Panc1 (cell line): ENCODE measurements at places on chromosomes 4 and X. TPM values are rescaled to one million over a fixed set of nuclear protein-coding genes. Genes with fewer than 3 reads are reported as not detected.

Gene ANXA10
- not detected for total RNA-seq

Gene PRSS12
- 0.23 TPM for total RNA-seq

- H3K27me3 ChIP-seq = no peaks in the 10 kb centered on the region
- no peaks in the 10 kb centered on the region for H3K36me3 ChIP-seq
These were observed 136.4 kb downstream of the ADGRL3 start for GRCh38 chr4:61336488-61336887.

DNA sequence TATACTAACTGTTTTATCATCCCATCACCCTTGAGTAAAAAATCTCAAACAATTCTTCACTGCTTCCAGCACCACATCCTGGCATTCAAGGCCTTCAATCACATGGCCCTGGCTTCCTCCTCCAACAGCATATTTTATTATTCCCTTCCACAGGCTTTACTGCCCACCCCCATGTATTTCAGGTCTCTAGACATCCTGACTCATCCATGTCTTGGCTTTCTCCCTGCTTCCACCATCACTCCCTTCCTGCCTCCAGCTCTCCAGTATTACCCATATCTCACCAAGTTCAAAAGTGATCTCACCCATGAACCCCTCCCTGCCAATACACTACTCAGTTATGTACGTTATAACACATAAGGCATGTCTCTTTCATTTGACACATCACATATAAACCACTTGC is 34.7 kb upstream of the PLAC1 start:
- no peak for DNase-seq
- no peaks in the 10 kb centered on the region for H3K4me1 ChIP-seq
- H3K36me3 ChIP-seq = no peaks in the 10 kb centered on the region
- H3K27ac ChIP-seq = no peak overlapping the region
- H3K4me3 ChIP-seq = no peak overlapping the region

DNA sequence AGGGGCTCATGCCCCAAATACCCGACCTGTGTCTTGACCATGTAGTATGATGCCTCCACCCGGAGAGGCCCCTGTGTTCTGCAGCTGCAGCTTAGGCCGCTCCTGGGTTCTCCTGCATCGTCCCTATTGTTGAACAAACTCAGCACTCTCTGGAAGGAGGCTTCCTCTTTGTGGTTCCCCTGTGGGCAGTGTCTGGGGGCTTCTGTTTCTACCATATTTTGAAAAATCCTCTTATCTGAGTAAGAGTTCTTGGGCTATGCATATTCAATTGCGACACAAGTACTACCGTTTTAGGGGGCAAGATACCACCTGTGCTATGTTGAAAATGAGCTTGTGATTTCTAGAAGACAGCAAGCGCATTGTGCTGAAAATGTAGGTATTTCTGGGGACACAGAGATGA is 276.6 kb downstream of the DHRSX start:
- DNase-seq = no peak
- H3K4me3 ChIP-seq = no peak overlapping the region
- H3K27me3 ChIP-seq = no peaks in the 10 kb centered on the region
- H3K36me3 ChIP-seq = no peaks in the 10 kb centered on the region

GRCh38 chrX:1106478-1107210 is 105.8 kb downstream of the CRLF2 start:
- H3K27ac ChIP-seq = no peak overlapping the region
- H3K4me3 ChIP-seq = no peak overlapping the region
- H3K4me1 ChIP-seq = no peaks in the 10 kb centered on the region
- no peaks in the 10 kb centered on the region for H3K36me3 ChIP-seq
- DNase-seq = no peak

Gene AMTN
- not detected for total RNA-seq

DNA sequence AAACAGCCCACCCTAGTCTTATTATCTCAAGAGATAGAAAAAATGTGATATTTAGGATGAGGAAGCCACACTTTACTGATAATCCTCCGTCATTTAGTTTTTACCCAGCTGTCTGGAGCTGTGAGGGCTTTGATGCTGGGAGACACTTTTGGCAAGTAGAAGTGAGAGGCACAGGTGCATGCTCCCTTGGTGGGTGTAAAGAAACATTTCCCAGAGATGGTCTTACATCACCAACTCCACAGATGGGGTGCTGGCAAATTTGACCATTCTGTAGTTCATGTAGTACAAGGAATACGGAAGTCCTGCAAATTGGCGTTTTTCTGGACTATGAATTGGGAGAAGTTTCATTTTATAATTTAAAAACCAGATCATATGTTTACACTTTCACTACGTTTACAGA is 28.5 kb downstream of the TRIM61 start:
- no peak overlapping the region for H3K27ac ChIP-seq
- no peak for DNase-seq
- no peaks in the 10 kb centered on the region for H3K36me3 ChIP-seq
- no peaks in the 10 kb centered on the region for H3K27me3 ChIP-seq
- H3K4me1 ChIP-seq = no peaks in the 10 kb centered on the region

- DNase-seq = no peak
These were observed 51.2 kb upstream of the MTNR1A start for GRCh38 chr4:186606591-186606992.

- no peak overlapping the region for H3K4me3 ChIP-seq
- H3K4me1 ChIP-seq = no peaks in the 10 kb centered on the region
- DNase-seq = peak; percentile 28
- no peaks in the 10 kb centered on the region for H3K27me3 ChIP-seq
- H3K36me3 ChIP-seq = no peaks in the 10 kb centered on the region
These were observed 147.7 kb downstream of the SH3KBP1 start for GRCh38 chrX:19739683-19740082.

DNA sequence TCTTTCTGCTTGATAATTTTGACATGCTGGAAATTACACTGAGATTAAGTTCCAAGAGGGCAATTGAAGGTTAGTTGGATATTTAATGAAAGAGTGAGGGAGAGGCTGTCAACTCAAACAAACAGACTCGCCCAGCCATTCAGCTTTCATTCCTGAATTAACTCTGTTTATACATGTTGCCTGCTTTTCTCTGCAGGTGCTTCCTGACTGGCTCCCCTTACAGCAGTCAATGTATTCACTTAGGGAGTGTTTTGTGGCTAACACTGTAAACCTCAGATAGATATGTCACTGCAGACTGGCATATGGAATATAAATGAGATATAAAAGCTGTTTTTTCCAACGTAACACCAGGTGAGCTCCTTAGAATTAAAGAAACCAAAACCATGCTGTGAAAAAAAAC is 28.7 kb downstream of the TMPRSS11A start:
- H3K4me3 ChIP-seq = no peak overlapping the region
- H3K27me3 ChIP-seq = no peaks in the 10 kb centered on the region; the same call in 1 of the 2 replicates
- H3K27ac ChIP-seq = no peak overlapping the region
- no peaks in the 10 kb centered on the region for H3K4me1 ChIP-seq
- H3K36me3 ChIP-seq = no peaks in the 10 kb centered on the region
- no peak for DNase-seq

Gene PNMA5
- not detected for total RNA-seq

DNA sequence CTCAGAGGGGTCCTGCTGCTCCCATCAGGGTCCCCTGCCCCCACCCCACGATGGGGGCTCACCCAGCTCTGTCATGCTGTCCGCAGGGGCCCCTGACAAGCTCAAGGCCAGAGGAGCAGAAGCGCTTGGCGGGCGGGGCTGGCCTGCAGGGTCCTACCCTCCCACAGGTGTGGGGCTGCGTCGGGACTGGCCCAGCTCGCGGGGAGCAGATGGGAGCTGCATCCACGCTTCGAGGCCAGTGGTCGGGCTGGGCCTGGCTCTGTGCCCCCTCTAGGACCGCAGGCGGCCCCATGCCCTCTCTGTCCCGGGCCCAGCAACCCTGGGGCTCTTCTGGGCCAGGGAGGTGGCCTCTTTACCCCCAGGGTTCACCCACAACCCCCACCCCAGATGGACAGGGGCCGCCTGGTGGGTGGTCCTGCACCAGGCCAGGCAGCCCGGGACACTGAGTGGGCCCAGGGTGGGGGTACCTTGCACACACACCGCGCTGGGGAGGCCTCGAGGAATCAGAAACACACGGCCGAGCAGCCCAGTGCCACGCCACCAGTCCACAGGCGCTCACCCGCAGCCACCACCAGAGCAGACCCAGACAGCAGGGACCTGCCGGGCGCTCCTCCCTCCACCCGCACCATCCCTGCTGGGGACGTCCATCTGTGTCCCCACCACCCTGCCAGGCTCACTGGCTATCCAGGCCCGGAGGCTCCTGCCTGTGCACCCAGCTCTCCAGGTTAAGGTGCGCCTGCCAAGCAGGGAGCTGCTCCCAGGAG is 30.0 kb downstream of the TACC3 start:
- no peaks in the 10 kb centered on the region for H3K36me3 ChIP-seq
- no peak for DNase-seq
- H3K4me3 ChIP-seq = no peak overlapping the region
- H3K27ac ChIP-seq = no peak overlapping the region
- no peaks in the 10 kb centered on the region for H3K27me3 ChIP-seq

Gene NAA11
- total RNA-seq = not detected

Gene CSAG1
- not detected for total RNA-seq

Gene GALNTL6
- not detected for total RNA-seq

DNA sequence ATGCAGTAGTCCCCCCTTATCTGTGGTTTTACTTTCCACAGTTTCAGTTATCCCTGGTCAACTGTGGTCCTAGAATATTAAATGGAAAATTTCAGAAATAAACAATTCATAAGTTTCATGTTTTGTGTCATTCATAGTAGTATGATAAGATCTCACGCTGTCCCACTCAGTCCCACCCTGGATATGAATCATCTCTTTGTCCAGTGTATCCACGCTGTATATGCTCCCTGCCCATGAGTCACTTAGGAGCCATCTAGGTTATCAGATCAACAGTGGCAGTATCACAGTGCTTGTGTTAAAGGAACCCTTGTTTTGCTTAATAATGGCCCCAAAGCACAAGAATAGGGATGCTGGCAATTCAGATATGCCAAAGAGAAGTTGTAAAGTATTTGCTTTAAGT is 16.2 kb upstream of the SYTL4 start:
- H3K4me1 ChIP-seq = no peaks in the 10 kb centered on the region
- H3K27ac ChIP-seq = no peak overlapping the region
- H3K36me3 ChIP-seq = no peaks in the 10 kb centered on the region
- 0 out of 2 replicates have a peak, but pooled peaks cover 3% of the 10 kb centered on the region for H3K27me3 ChIP-seq
- no peak overlapping the region for H3K4me3 ChIP-seq

GRCh38 chrX:33132569-33132968 is 78.8 kb downstream of the DMD start:
- no peak for DNase-seq
- no peaks in the 10 kb centered on the region for H3K36me3 ChIP-seq
- H3K27me3 ChIP-seq = no peaks in the 10 kb centered on the region
- H3K4me3 ChIP-seq = no peak overlapping the region

DNA sequence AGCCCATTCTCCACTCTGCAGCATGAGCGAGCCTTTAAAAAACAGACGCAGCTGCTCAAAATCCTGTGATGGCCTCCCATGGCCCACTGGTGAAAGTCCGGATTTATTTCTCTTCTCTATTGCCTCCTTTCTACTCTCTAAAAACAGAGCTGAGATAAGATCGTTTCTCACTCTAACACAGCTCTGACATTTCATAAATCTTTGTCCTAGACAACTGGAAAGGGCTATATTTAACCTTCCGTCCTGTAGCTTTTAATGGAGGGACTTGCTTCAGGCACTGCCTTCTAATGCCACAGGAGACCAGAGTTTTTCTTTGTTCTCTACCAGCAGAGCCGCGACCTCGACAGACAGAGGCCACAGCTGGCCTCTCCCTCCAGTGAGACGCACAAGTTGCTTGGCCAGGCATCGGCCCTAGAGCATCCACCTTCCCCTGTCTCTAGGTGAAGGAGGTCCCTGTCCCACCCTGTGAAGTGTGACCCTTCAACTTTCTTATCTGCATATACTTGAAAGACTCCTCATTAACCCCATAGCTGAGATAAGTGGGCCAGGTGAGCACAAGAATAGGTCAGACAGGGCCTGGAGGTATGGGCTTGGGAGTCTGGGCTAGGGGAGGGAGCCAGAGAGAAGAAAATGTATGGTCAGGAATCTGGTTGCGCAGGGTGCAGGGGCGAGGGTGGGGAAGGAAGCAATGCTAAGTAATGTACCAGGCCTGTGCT is 50.0 kb downstream of the RTL5 start:
- no peak for DNase-seq
- H3K4me1 ChIP-seq = no peaks in the 10 kb centered on the region
- no peaks in the 10 kb centered on the region for H3K27me3 ChIP-seq

Gene RAPGEF2
- 17.6 TPM for total RNA-seq

- no peak overlapping the region for H3K27ac ChIP-seq
- no peaks in the 10 kb centered on the region for H3K27me3 ChIP-seq
- H3K4me3 ChIP-seq = no peak overlapping the region
- no peaks in the 10 kb centered on the region for H3K36me3 ChIP-seq
- no peaks in the 10 kb centered on the region for H3K4me1 ChIP-seq
These were observed 9.3 kb upstream of the CNGA2 start for GRCh38 chrX:151725338-151725614.

DNA sequence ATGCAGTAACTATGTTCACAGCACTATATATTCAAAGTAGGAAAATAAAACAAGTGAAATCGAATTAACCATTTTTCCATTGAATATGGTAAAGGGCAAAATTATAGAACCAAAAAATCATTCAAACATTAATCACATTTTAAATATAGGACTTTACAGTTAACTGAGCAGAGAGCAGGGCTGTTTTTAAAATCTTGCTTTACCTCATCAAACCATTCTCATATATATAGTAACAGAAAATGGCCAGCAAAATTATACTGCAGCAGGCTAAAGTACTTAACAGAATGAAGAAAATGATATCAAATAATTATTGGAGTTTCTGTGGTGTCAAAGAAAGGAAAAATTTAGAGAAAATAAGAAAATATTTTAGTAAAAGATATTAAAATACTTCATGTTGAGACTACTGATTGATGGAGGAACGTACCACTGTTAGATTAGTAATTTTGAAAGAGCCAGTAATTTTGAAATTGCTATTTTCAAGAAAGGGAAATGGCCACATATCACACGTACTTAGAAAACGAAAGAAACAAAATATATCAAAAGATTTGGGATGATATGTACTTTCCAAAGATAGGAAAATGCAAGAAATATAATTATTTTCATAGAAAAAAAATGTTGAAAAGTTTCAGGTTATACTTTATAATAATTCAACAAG is 813.7 kb downstream of the DMD start:
- H3K36me3 ChIP-seq = no peaks in the 10 kb centered on the region
- H3K4me3 ChIP-seq = no peak overlapping the region
- H3K27ac ChIP-seq = no peak overlapping the region

GRCh38 chrX:32455704-32456103 is 755.6 kb downstream of the DMD start:
- no peaks in the 10 kb centered on the region for H3K4me1 ChIP-seq
- H3K27ac ChIP-seq = no peak overlapping the region
- H3K36me3 ChIP-seq = no peaks in the 10 kb centered on the region
- DNase-seq = no peak

Gene PDLIM3
- 0.10 TPM for total RNA-seq

DNA sequence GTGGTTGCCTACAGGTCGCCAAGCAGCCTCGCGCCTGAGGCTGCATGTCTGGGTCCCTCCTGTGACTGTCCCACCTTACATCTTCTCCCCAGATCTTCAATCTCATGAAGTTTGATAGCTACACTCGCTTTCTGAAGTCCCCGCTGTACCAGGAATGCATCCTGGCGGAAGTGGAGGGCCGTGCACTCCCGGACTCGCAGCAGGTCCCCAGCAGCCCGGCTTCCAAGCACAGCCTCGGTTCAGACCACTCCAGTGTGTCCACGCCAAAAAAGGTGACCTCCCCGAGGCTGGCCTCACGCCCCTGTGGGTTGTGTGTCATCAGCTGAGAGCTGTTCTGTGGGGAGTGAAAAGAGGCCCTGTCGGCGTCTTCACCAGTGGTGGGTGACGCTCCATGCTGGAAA is 24.9 kb upstream of the HGFAC start:
- no peaks in the 10 kb centered on the region for H3K4me1 ChIP-seq
- H3K27me3 ChIP-seq = no peaks in the 10 kb centered on the region
- DNase-seq = no peak
- no peaks in the 10 kb centered on the region for H3K36me3 ChIP-seq
